BE2C (cell line): ENCODE measurements at places on chromosomes 12 and 14.

DNA sequence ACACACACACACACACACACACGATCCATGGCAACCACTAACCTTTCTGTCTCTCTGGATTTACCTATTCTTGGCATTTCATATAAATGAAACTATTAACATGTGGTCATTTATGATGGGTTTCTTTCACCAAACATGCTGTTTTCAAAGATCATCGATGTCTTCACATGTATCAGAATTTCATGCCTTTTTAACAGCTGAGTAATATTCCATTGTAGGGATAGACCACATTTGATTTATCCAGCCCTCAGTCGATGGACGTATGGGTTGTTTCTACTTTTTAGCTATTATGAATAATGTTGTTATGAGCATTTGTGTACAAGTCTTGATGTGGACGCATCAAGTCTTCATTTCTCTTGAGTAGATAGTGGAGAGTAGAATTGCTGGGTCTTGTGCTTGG, 56.5 kb downstream of the MVK start:
- no peak for DNase-seq

- DNase-seq, result no peak
These were observed 446.4 kb downstream of the EGLN3 start for GRCh38 chr14:33504246-33505099.

- DNase-seq, result no peak
These were observed 872 bp downstream of the FAM177A1 start for GRCh38 chr14:35046751-35047536.

DNA sequence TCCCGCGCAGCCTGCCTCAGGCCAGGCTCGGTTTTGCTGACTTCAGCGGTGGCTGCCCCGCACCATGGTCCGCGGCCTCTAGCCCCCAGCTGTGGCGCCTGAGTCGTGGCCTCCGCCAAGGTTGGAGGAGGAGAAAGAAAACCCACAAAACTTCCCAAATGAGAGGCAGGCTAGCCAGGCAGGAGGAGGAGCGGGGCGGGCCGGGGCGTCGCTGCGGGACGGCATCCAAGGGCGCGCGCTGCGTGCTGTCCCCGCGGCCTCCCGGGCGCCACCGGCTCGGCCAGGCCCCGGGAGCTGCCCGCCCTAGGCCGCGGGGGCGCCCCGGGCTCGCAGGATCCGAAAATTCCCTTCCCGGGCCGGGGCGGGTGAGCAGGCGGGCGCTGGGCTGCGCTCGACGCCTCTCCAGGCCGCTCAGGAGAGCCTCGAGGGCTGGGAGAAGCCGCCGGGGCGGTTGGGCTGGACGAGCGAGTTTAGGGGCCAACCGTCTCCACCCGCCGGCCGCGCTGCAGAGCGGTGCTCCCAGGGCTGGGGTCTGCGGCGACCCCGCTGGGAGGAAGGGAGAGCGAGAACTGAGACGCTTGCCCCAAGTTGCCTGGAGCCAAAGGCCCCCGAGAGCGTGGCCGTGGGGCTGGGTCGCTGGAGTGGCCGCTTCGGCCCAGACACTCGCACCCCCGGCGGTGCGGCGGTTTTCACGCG, at the start of gene EFS:
TSS of gene EFS (minus strand) at position 137 of the 696 bp plus-strand sequence. CDS start 147 bp downstream, outside the sequence.
- DNase-seq, result no peak

- no peak for DNase-seq
These were observed 16.4 kb upstream of the RNASE4 start for GRCh38 chr14:20667957-20668356.

DNA sequence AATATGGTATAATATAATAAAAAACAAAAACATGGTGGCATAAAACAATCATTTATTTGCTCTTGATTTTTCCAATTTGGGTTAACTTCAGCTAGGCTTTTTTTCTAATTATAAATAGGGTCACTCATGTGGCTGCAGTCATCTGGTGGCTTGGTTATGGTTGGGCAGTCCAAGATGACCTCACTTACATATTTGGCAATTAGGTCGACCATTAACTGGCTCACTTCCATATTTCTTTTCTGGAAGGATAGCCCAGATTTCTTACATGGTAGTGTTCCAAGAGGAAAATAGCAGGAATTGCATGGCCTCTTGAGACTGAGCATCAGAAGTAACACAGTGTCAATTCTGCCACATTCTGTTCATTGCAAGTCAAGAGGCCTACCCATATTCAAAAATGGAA, 153.4 kb downstream of the FUT8 start:
- no peak for DNase-seq

DNA sequence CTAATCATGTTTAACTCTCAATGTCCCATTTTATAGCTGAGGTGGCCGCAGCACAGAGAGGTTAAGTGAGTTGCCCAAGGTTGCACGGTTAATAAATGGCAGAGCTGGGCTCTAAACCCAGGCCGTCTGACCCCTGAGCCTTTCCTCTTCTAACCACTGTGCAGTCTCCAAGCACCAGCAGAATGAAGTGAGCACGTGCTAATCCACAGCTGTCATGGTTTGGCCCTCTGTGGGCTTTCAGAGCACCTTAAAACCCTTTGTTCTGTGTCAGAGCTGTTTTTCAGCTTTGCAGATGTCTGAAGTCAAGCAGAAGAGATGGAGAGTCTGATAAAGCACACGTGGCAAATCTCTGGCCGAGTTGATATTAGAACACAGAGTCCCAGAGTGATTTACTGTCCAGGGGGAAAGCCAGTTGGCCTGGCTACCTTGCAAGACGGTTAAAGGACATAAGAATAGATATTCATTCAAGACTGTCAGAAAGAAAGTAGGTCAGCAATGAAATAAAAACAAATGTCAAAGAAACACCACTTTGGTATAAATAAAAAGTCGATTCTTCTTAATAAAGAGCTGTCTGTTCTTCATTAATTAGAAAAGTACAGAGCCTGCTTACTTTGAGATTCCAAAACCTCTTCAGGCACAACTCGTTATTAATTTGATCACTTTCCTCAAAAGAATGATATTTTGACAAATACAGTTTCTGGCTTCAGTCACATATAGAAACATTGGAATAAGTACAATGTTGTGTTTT, 107.3 kb downstream of the CRADD start:
- DNase-seq, result peak; percentile 81

DNA sequence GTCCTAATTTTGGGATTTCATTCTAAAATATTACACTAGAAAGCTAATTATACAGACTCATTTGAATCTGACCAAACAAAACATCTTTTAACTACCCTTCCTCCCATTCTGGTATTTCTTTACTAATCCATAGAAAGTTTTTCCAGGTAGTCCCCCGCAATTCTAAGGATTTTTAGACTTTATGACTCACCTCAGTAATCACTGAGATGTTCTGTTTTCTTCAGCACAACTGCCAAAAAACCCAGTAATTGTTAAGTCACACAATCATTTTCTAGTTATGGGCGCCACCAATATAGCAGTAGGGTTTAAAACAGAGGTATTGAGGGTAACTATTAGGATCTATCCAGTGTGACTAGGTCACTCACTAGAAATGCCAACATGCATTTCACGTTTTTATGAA, 1.6 kb upstream of the ARID4A start:
- DNase-seq, result no peak
